Calu3 (cell line): ENCODE measurements at places on chromosomes 11 and 22. TPM values are rescaled to one million over a fixed set of nuclear protein-coding genes. Genes with fewer than 3 reads are reported as not detected.

DNA sequence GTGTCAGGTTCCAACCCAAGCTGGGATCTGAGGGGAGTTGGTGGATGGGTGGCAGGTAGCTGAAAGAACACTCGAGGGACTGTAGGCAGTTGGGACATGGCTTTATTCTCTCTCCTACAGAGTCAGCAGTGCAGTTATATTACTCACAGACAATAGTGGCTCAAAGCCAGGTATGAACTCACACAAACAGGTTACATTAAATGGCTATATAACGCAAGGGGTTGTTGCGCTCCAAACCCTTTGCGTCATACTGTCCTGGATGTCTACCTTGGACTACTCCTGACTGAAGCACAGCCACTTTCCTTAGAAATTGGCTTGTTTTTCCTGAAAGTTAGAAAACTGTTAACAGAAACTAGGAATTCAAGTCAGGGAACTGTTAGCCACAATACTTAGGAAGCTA is 66.4 kb upstream of the OR4B1 start:
- DNase-seq, result no peak

CRACR2B gene
- 33.4 and 35.3 TPM in 2 replicates for total RNA-seq

KCNA4 gene
- total RNA-seq, result not detected in 2 replicates

- DNase-seq, result no peak
Observed at GRCh38 chr11:68546555-68546954, 86.0 kb downstream of the PPP6R3 start.

- no peak for DNase-seq
Observed at GRCh38 chr22:27808451-27809225, 7.1 kb upstream of the MN1 start.

DNA sequence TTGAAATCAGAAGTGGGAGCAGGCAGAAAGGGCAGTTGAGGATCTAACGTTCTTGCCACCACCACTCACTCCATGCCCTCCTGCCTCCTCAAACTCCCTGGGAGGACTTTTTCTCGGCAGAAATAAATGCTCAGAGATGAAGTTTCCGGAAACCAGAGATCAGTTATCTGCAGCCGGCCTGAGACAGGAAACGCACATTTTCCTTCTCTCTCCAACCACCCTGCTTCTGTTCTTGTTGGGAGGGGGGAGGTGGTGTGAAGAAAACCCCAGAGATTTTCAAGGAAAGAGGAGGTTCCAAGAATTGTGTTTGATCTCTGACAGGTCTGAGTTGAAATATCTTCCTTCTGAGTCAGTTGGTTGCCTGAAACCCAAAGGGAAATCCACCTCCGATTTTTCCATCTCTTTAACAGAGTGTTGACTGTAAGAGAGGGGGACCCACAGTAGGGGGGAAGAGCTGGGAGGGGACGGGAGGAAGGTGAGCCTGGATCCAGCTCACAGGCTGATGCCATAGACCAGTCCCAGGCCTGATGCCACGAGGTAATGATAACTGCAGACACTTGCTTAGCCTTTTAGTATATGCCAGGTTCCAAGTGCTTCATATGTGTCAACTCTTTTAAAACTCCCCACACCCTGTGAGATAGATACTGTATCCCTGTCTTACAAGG is 100.8 kb downstream of the TRAF6 start:
- no peak for DNase-seq

NRXN2 gene
- not detected in 2 replicates for total RNA-seq

DNA sequence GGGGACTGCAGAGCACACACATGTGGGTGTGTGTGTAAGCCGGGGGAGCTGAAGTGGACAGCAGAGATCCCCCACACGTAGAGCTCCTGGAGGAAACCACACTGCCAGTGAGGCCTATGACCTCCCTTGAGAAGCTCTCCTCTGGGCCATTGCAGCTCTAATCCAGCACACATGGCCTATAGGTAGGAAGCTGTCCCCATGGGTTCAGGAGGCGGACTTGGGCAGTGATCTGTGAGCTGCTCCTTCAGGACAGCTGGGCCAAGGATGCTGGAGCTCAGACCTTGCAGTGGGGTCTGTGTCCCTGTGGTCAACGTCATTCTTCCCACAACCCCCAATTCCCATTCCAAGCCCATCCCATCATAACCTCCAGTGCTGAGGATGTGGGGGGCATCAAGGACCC is 29.8 kb downstream of the IGLL5 start:
- no peak for DNase-seq

- DNase-seq, result no peak
Observed at GRCh38 chr11:132346558-132347148, 976.2 kb downstream of the NTM start.

PNPLA3 gene
- total RNA-seq, result 8.0 and 9.5 TPM in 2 replicates

DNA sequence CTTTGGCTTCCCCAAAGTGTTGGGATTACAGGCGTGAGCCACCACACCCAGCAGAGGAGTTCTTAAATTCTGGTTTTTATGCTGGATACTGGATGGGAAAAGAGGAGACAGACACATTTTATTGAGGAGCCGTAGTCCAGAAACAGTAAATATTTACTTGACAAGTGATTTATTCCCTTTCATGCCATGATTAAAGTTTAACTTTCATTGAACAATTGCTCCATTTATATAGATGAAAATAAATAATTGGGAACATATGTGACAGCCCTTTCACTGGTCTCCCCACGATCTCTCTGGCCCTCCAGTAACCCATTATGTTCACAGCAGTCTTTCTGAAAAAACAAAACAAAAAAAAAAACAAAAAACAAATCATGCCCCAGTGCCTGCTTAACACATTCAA is 19.3 kb upstream of the GRK3 start:
- no peak for DNase-seq

HEPN1 gene
- not detected in 2 replicates for total RNA-seq

DNA sequence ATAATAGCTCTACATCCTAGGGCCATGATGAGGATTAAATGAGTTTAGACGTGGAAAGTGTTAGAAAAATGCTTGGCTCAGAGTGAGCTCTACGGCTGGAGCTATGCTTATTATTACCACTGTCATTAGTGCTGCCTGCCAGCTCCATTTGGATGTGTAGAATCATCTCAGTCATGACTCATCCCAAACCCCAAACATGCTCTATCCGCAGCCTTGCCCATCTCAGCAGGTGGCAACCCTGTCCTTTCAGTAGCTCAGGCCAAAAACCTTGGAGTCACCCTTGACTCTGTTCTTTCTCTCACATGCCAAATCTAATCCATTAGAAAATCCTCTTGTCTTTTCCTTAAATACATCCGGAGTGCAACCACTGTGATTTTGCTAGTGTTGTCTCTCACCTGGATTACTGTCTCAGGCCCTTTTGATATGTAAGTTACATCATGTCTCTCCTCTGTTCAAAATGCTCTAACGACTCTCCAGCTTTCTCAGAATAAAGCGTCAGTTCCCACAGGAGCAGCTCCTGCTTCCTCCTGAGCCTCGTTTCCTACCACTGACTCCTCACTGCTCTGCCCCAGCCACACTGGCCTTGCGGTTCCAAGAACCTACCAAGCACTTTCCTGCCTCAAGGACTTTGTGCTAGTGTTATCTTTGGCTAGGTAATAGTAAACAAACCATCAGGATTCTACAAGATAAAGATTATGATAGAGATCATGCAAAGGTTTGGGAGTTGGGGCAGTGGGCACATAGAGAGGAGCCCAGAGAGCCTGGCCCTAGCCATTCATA is 10.5 kb upstream of the CHRM1 start:
- no peak for DNase-seq

PRG3 gene
- not detected in 2 replicates for total RNA-seq

GRCh38 chr22:28935140-28935539 is 51.8 kb downstream of the ZNRF3 start:
- no peak for DNase-seq

GRCh38 chr22:50281384-50281760 is 11.2 kb upstream of the MAPK11 start:
- DNase-seq, result no peak

- DNase-seq, result no peak
Observed at GRCh38 chr11:68116974-68117373, 4.2 kb downstream of the CHKA start.

GRCh38 chr22:17009640-17010291 is 1.7 kb upstream of the GAB4 start:
- DNase-seq, result no peak

DNA sequence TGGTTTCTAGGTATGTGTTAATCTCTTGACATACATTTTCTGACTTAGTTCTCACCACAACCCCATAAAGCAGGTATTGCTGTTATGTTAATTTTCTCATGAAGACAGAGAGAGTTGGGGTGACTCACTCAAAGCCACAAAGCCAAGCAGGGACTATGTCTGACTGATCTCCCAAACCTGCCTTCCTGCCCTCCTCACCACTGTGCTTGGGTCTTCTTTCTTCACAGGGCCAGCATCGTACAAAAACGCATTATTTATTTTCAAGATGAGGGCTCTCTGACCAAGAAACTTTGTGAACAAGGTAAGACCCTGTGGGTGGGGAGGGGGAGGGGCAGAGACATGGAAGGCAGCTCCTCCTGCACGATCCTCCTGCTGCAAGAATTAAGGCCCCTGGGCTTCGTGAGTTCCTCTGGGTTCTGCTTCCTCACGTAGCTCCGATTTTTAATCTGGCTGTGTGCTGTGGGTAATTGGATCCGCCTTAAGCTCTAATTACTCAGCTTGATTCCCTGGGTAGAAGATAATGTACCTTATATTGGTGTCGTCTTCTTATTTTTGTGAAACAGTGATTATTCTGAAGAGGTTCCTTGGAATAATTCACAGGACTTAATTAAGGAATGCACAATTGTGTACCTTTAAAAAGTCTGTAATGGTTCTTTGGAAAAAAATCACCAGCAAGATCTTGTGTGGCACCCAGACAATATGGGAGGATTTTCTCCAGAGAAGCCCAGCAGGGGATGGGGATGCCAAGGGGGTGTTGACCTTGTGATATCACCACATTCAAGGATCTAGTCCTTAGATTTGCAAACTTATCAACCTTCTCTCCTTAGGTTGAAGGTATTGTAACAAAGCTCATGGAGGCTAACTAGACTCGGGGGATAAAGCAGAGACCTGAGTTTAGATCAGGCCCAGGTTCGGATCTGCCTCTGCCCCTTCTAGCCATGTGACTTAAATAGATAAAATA is 112.9 kb downstream of the SPON1 start:
- DNase-seq, result no peak
